Activated CD4-positive, alpha-beta T cell treated with anti-CD3 and anti-CD28 coated beads for 48 hours (primary cell): ENCODE measurements at places on chromosomes 2 and 18.

- DNase-seq, result no peak
Measured at GRCh38 chr18:45628979-45629958, 14.0 kb downstream of the SLC14A2 start.

DNA sequence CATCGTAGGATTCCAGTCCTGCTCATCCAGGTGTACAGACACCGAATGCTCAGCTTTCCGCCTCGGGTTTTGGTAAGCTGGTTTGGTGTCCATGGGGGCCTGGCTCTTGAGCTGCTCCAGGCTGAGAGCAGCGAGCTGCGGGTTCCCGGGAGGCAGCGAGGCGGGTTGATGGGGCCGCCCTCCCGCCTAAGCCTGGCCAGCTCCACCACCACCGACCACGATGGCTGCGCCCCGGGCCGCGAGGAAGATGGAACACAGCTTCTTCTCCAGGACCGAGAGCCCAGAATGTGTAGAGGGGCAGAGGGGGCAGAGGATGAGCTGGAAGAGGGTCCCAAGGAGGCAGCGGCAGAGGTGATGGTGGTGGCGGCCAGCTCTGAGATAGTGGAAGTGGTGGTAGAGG, 64.1 kb downstream of the AKAIN1 start:
- DNase-seq, result no peak

GRCh38 chr2:43041661-43042360, 184.6 kb downstream of the ZFP36L2 start:
- no peak for DNase-seq

DNA sequence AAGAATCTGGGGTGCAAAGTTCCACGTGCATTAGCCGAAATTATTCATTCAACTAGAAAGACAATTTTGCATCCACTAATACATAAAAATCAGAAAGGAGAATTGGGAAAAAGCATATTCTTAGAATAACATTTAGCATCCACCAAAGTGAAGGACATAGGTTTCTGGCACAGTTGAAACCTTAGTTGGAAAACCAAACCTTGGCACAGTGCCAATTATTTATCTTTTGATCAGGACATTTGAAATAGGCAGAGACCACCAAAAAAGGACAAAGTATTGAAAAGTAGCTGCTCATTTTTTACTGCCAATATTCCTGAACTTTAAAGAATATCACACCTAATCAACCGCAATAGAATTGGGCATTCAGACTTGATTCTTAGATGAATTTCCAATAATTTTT, 25.5 kb upstream of the NFU1 start:
- DNase-seq, result no peak

DNA sequence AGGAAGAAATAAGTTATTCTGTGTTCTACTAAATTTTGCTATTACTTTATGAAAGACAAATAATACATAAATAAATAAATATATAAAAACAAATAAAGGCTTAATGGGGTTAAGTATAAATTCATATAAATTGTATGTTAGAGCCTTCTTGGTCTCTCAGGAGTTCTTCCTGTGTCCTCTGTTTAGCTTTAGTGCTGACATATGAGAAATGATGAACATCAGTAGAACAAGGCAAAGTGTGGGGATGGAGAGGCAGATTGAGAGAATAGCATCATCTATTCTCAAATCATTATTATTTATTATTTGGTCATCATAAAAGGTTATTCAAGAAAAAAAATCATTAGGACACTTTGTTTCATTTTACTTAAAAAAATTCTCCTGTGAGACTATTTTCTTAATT, 468.1 kb upstream of the CHST9 start:
- no peak for DNase-seq

DNA sequence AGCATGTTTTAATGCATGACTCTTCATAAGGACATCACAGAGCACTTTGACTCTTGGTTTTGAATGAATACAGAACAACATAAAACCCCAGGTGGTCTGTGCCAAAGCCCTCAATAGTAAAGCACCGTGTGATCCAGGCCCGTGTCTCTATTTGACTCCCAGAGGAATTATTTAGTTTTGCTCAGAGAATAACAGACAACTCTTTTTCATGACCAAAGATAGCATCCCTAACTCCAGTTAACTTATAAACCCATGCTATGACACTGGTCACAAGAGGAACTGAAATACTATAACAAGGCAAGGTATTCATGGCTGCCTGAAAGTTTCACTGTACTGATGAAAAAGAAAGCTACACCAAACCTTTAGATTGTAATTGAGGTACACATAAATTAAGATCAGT, 128.4 kb downstream of the IKZF2 start:
- no peak for DNase-seq

- DNase-seq, result no peak
Measured at GRCh38 chr2:128327180-128327964, 8.7 kb upstream of the HS6ST1 start.
